ENCODE measurements at places on chromosomes 6 and 20.

DNA sequence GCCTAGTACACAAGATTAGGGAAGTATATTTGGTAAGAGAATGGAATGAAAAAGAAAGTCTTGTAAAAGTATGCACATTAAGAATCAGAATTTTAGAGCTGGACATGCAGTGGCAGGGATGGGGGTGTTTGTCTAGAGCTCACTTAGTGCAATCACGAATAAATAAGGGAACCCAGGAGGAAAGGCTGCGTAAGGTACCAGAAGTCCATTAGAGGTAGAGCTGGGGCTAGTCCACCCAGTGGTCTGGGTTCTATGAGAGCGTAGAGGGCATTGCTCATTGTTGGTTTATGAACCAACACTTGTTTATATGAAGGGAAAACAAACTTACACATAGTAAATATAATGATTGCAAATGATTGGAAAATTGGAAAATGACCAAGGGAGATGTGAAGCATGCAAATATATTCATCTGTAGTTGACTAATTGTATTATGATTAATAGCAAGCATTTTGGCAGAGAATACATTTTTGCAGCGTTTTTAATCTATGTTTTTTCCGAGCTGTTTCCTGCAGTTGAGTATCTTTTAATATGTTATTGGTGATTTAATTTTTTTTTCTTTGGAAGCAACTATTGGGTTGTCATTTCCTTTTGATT, 3.2 kb downstream of the CDC40 start:
- DNase-seq, result no peak

- DNase-seq, result no peak
Observed at GRCh38 chr6:151506761-151507160, 12.9 kb downstream of the CCDC170 start.

DNA sequence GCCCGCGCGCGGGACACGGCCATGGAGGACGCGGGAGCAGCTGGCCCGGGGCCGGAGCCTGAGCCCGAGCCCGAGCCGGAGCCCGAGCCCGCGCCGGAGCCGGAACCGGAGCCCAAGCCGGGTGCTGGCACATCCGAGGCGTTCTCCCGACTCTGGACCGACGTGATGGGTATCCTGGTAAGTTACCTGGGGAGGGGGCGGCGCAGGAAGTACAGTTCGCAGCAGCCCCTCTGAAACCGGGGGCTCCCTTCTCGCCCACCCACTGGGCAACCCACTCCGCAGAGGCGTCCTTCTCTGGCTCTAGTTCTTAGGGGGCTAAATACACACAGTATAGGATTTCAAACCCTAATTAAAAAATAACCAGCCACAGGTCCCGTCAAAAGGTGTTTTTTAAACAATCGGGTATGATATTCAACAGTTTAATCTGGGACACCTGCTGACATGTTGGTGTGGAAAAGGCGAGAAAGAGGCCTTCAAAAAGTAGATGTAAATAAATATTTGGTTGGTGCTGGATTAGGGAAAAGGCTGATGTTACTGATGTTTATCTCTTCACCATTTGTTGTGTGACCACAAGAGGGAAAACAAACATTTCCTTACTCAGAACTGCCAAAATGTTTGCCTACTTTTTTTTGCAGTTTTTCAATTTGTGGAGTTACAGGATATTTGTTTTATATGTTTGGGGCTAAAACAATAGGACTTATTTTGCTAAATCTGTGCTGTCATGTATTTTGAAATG, 577 bp downstream of the SASH1 start:
- no peak for DNase-seq

DNA sequence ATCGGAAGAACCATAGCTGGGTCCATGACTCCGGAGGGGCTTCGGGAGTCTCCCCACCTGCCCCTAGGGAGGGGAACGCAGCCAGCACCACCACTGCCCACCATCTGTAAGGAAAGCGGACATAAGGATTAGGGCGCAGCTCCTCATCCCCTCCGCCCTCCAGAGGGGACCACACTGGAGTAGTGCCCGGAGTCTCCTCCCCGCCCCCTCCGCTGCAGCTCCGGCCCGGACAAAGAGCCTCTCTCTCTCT, 628 bp downstream of the SLC35B2 start:
- DNase-seq, result no peak

GRCh38 chr20:37389844-37390275, 43.9 kb downstream of the SRC start:
- no peak for DNase-seq

DNA sequence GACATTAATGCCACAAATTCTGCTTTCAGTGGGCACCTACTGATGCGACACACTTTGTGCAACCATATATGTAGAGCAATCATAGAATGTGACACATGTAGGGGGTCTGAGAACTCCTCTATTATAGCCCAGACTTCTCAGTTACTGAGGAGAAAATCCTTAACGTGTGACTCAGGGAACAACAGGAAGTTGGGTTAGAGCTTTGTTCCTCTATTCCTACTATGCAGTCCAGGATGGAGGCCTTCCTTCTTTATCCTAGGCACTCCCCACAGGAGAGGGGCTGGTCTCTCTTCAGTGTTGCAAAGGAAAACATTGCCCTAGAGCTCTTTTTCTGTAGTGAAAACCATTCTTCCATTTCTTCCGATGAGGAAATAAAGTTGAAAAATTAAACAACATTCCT, 39.6 kb upstream of the RCAN2 start:
- DNase-seq, result no peak

DNA sequence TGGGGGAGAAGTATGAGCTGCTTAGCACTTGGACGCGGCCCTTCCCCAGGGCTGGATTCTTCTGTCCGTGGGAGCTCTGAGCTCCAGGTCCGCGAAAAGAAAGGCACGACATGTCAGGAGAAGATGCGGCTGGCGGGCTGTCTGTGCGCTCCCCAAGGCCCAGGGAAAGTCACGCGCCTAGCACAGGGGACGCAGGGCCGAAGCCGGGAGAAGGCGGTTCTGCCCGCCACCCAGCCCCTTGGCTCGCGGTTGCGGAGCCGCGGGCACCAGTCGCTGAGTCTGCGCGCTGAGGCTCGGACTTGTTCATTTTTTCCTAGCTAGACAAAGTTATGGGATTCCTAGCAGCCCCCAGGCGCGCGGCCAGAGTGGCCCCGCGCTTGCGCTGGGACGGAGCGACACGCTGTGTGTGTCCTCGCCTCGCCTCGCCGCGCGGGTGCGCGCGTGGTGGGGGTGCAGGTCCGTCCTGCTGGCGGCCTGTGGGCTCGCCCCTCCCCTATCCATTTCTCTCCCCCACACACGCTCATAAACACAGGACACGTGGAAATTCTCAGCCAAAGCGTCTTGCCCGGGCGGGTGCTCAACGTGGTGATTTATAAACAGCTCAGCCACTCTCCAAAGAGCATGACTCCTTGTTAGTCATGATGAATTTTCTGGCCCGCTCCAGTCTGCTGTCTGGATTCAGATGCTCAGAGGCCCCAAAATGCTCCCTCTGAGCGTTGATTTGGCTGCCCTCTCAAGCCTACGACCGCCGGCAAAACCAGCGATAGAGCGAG, 1.9 kb upstream of the POU3F2 start:
- DNase-seq, result no peak

GRCh38 chr6:16684896-16685554, 76.2 kb downstream of the ATXN1 start:
- DNase-seq, result no peak

- no peak for DNase-seq
Observed at GRCh38 chr6:89989742-89990141, 95.5 kb downstream of the GJA10 start.

Data from AG09319 (cell line).